ENCODE measurements at places on chromosomes 3 and 15. TPM values are rescaled to one million over a fixed set of nuclear protein-coding genes. Genes with fewer than 3 reads are reported as not detected.

Gene P3H2
- total RNA-seq: 10.1 TPM

Gene FOXL2
- total RNA-seq: 2.6 TPM

DNA sequence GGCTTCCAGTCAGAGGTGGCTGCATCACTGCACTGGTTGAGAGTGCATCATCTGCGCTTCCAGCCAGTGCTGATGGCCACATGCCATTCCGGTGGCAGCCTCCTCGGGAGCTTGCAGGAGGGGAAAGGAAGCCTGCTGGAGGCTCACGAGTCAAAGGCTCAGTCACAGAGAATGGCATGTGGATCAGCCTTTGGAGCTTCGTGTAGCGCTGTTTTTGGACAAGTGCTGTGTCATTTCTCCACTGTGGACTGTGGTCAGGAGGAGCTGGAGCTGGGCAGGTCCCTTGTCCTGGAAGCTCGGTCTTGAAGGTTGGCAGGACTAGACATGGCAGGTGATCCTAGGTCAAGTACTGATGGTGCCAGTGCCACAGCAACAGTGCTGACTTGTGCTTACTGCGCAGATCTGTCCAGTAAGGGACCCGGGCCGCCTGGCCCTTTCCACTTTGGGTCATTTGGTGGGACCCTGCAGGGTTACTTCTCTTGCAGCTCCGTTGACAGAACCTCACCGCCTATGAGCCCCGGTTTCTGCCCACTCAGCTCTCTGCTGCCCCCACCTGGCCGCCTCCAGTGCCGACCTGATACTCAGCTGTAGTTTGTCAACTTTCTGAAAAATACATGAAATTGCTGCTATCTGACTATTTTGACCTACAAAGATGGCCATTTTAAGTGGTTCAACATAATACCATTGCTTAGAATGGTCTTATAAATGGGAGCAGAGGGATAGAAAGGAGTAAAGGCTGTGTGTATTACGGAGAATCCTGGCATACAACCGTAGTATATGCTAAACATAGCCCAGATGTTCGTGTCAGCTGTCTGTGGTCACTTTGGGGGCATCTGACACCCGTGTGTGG, 27.6 kb upstream of the TRPM1 start:
- H3K27me3 ChIP-seq: no peaks in the 10 kb centered on the region
- no peak overlapping the region for H3K27ac ChIP-seq
- peak; percentile 80 for DNase-seq
- H3K36me3 ChIP-seq: no peaks in the 10 kb centered on the region
- peaks cover 6% of the 10 kb centered on the region for H3K4me1 ChIP-seq
- H3K4me3 ChIP-seq: no peak overlapping the region

DNA sequence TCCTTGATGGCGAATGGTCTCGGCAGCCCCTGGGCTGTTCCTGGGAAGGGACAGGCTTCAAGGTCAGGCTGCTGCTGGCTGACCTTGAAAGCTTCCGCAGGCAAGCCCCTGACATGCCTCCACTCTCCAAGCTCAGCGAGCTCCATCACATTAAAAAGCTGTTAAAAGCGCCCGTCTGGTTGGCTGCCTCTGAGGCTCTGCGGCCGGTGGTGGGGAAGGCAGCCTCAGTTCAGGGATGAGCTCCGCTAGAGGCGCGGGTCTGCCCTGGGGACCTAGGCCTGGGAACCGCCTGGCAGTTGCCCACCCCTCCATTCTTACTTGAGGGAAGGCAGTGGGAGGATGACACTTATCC, 103.8 kb downstream of the LINGO1 start:
- no peaks in the 10 kb centered on the region for H3K27me3 ChIP-seq
- no peaks in the 10 kb centered on the region for H3K36me3 ChIP-seq
- H3K27ac ChIP-seq: peak overlapping the region; percentile 36
- H3K4me3 ChIP-seq: no peak overlapping the region

GRCh38 chr3:151367448-151367847, 17.1 kb downstream of the P2RY12 start:
- no peaks in the 10 kb centered on the region for H3K4me1 ChIP-seq
- H3K36me3 ChIP-seq: no peaks in the 10 kb centered on the region
- H3K27me3 ChIP-seq: no peaks in the 10 kb centered on the region
- H3K4me3 ChIP-seq: no peak overlapping the region
- no peak overlapping the region for H3K27ac ChIP-seq
